Activated CD4-positive, alpha-beta T cell treated with anti-CD3 and anti-CD28 coated beads, Interleukin-2, amount 50 U/mL, for 4 hours (primary cell): ENCODE measurements at places on chromosomes 4 and X.
A peak's percentile ranks its signal among the peaks of the same experiment; 100 is the strongest.

GRCh38 chrX:100410901-100411801 lies 1.1 kb upstream of the PCDH19 start:
- no peak for DNase-seq

DNA sequence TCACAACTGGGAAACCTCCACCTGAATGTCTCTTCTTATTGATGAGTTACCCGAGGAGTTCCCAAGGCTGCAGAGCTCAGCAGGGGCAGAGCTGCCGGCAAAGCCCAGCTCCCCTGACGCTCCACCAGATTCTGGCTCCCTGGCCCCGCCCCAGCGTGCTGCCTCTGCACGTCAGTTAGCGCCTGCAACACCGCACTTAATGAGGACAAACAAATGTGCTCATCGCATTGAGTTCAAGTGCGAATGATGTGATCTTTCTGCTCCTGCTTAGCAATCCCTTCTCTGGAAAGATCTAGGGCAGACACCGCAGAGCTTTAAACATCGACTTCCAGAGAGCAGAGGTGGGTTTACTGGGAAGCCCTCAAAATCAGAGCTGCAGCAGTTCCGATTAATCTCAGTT lies 55.5 kb upstream of the FBXW7 start:
- DNase-seq: peak; percentile 7

GRCh38 chr4:75057369-75057768 lies 124.5 kb downstream of the PARM1 start:
- no peak for DNase-seq

- no peak for DNase-seq
These were observed 30.1 kb downstream of the USP46 start for GRCh38 chr4:52628974-52629373.

DNA sequence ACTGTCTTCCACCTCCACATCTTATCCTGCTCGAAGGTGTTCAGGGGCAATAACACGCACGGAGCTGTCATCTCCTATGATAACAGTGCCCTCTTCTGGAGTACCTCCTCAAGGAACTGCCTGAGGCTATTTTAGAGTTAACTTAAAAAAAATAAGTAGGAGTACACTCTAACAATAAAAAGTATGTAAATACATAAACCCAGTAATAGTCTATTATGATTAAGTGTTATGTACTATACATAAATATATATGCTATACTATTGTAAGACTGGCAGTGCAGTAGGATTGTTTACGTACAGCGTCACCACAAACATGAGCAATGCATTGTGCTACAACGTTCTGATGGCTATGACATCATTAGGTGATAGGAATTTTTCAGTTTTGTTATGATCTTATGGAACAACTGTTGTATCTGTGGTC lies 34.5 kb upstream of the TLR2 start:
- no peak for DNase-seq

GRCh38 chr4:156792462-156793085 lies 179.0 kb downstream of the PDGFC start:
- no peak for DNase-seq

- DNase-seq: no peak
These were observed 289.7 kb downstream of the STK32B start for GRCh38 chr4:5340991-5341451.
